ENCODE measurements at places on chromosomes 4 and X.
A peak's percentile ranks its signal among the peaks of the same experiment; 100 is the strongest.

- DNase-seq = peak; percentile 46
Observed at GRCh38 chrX:120790118-120790517, 85.5 kb downstream of the CT47B1 start.

DNA sequence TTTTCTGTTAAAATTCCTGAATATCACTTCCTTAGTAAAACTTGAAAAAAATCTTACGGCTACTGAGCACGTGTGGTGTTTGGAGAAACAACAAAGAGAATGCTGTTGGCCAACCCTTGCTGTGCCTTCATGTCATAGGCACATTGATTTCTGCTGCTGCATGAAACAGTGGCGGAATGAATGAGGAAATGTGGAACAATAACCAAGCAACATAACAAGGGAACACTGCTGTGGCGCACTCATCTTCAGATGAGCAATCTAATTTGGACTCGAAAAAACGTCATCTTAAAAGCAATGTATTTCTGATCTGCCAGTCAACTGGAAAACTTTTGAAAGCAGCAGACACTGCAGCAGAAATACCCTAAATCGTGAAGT lies 51.4 kb downstream of the PROM1 start:
- no peak for DNase-seq

DNA sequence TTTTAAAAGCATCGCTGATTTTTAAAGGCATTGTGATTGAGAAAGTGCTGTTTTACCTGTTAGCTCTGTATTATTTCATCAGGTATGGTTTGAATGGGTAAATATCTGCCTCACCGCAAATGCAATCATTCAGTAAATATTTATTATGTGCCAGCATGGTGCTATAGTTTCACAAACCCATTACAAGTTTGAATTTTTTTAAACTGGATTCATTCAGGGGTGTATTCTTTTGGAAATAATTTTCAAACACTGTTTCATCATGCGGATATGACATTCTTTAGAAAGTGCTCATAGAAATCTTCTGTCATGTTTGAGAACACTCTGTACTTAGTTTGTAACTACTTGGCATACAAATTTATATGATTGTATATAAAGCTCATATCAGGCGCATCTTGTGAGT lies 37.2 kb downstream of the LIMCH1 start:
- no peak for DNase-seq

- DNase-seq = peak; percentile 79
Observed at GRCh38 chr4:39480902-39481695, 22.2 kb downstream of the LIAS start.

GRCh38 chr4:1210971-1211370 lies 38.0 kb downstream of the CTBP1 start:
- no peak for DNase-seq

- peak; percentile 26 for DNase-seq
Observed at GRCh38 chrX:85977218-85977617, 70.1 kb downstream of the CHM start.
